ENCODE measurements at places on chromosomes 5 and 9. TPM values are rescaled to one million over a fixed set of nuclear protein-coding genes. Genes with fewer than 3 reads are reported as not detected.

The MLANA gene
- total RNA-seq, result not detected

The WDR38 gene
- not detected for total RNA-seq

DNA sequence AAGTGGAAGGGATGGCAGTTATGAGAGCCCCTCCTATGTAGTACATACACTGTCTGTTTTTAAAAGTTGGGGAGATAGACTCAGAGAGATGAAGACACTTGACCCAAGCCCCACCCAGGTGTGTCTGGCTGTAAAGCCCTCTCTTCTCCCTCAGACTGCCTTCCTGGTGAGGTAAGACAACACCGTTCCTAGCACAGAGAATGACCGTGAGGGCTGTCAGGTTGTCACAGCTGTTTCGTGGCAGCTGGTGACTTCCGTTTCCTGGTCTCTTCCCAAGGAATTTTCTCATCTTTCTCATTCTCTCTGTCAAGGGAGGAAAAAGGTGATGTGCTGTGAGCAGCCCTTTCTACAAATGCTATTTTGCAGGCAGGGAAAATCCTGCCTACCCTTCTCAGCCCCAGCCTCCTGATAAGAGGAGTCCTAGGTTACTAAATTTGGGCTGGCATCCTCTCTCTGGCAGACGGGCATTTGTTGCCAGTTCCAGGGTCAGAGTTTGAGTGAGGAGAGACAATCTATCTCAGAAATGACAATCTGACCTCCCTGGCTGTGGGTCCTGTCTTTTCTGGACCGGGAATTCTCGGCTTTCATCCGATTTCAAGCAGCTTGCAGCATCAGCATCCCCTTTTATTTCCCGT, 263.5 kb upstream of the PANK3 start:
- DNase-seq, result no peak

DNA sequence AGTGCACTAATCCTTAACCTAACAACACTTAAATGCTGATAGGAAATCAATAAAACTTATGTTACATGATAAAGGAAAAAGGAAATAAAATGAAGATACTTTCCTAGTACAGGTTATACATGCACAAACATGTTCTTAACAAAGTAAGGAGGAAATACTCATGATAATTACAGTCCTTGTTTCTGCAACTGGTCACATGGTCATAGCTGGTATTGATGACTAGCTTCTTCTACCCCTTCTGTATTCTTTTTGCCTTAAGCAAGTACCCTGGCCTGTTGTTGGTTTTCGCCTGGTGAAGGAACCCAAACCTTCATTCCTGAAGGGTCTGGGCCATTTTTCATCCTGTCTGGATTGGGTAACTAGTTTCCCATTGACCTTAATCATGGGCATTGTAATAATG, 93.7 kb upstream of the FBN2 start:
- DNase-seq, result no peak

GRCh38 chr5:158393457-158393856, 534.5 kb upstream of the CLINT1 start:
- no peak for DNase-seq

Measured in left ventricle myocardium superior (tissue), 1 donor.